Choroid plexus epithelial cell (primary cell): ENCODE measurements at places on chromosomes 7 and 10.

GRCh38 chr10:133096616-133097269 is 9.0 kb downstream of the ADGRA1 start:
- DNase-seq = no peak

DNA sequence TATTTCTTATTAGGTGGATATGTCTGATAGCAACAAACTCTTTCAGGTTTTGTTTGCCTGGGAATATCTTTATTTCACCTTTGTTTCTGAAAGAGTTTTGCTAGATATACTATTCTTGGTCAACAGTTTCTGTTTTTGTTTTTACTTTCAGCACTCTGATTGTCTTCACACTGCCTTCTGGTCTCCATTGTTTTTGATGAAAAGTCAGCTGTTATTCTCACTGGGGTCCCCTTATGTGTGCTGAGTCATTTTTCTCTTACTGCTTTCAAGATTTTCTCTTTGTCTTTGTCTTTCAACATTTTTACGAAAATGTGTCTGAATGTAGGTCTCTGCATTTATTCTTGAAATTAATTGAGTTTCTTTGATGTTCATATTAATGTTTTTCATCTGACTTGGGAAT is 15.2 kb upstream of the RASSF4 start:
- DNase-seq = no peak

- DNase-seq = peak; percentile 97
Observed at GRCh38 chr10:71766717-71767419, 6.5 kb downstream of the VSIR start.

DNA sequence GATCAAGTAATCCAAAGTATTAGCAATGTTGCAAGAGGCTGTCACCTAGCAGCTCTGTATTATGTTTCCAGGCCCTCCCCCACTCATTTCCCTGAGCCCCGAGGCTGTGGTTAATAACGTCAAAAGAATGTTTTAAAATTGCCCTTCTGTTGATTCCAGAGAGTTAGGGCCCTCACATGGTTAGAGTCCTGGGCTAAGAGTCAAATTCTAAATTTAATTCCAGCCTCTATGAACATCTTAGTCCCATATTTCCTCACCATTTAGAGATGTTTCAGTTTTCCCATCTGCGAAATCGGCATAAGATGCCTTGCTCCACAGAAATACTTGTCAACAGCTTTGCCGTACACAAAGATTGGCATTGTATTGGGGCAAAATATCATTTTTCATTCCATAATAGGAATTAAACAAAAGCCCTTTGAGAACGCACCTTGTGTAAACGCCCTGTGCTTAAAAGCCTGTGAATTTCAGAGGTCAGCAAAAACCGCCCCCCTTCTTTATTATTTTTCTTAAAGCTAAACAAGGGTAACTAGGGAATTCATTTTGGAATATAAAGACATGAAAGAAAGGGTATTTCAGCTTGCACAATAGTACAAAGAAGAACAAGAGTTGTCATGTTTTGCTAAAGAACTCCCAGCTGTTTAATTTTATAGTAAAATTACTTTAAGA is 135.8 kb downstream of the ARID5B start:
- peak; percentile 88 for DNase-seq

DNA sequence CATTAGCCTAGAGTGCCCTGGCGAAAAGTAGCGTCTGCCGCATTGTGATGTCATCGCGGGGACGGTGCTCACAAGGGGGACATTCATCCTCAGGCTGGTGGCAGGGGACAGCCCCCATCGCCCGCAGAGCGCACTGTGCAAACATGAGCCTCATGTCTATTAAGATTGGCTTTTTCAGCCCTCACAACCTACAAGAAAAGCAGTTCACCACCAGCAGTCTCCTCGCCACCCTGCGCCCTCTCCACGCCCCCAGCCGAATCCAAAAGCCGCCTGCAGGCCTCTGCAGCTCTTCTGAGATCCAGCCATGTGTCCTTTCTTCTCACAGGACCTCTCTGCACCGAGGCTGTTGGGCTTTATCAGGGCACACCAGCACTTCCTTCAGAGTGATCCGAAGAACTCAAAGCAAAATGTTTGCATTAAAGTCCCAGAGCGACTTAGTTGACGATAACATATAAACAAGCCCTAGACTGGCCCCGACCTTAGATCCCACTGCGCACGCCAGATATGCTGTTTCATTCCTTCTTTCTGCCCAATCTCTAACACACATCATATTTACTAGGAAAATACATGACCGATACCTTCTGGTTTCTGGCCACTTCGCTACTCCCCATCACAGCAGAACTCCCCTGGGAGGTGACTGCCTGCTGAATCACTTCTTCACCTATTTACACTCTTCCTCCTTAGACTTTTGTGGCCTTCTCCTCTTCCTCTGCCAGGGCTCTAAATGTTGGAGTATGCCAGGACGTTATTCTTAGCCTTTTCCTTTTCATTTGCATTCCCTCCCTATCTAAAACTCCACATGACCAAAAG is 206.0 kb upstream of the SH2B2 start:
- DNase-seq = peak; percentile 4

DNA sequence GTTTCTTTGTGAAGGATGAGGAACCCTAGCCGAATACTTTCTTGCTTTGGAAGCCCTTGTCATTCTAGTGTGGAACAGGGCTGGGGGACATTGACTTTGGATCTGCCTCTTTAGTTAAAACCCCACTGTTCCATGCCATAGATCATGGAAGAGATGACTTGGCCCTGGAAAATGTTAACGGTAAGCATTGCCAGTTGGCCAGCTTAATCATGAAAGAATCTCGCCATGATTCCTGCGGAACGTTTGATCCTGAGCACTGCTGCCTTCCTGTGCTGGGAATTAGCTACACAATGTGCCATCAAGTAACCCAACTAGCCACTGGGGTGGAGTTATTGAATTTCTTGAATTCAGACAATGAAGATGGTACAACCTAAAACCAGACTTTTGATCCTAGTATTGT is 177.6 kb upstream of the FZD8 start:
- no peak for DNase-seq

DNA sequence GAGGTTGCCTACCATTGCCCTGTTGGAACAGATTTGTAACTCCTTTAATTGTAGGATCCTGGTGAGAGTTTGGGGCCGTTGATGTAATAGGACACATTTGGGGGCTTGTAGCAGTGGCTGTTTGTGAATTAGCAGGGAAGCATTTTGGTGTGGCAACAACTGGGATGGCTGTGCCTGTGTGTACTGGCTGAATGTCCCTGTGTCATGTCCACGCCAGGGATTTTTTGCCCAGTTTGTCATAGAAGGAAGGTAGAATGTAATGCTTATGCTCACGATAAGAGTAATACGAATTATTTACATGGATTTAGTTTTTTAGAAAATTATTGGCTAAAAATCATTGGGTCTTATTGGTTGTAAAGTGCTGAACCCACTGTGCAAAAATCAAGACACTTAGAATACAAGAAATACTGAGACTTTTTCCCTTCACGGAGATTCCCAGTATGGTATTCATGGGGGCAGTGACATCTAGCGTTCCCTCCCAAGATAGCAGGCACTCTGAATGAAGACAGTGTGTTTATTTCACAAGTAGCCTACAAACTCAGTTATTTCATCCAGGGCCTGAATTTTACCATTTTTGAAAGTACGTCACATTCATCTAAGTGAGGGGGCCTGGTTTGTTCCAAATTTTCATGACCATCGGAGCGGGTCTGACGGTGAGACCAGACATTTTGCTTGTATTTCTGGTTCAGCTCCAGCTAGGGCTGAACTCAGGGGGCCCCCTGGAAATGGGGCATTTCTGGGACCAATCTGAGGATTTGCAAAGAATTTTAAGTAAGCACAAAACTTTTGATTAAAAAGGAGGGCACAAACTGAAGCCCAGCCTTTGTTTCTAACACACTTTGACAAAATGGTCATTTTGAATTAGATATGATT is 74.7 kb downstream of the CACNB2 start:
- DNase-seq = peak; percentile 87

- no peak for DNase-seq
Observed at GRCh38 chr10:98469001-98469931, 22.5 kb upstream of the HPS1 start.

GRCh38 chr10:98528166-98528804 is 81.5 kb upstream of the HPS1 start:
- no peak for DNase-seq

GRCh38 chr7:21330462-21331178 is 97.3 kb upstream of the SP4 start:
- no peak for DNase-seq

DNA sequence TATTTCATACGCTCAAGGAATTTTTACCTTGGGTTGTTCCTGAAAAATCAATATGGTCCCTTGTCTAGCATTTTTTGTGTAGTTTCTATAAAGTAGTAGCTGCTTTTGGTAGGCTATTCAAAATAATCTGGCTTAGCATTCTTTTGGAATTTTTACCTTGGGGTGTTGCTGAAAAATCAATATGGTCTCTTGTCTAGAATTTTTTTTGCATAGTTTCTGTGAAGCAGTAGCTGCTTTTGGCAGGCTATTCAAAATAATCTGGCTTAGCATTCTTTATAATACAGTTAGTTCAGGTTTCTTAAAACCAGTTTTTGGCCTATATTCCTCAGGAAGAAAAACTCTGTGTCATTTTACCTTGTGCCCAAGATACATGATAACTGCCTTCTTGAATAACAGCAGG is 301.9 kb downstream of the SUGCT start:
- DNase-seq = peak; percentile 35

DNA sequence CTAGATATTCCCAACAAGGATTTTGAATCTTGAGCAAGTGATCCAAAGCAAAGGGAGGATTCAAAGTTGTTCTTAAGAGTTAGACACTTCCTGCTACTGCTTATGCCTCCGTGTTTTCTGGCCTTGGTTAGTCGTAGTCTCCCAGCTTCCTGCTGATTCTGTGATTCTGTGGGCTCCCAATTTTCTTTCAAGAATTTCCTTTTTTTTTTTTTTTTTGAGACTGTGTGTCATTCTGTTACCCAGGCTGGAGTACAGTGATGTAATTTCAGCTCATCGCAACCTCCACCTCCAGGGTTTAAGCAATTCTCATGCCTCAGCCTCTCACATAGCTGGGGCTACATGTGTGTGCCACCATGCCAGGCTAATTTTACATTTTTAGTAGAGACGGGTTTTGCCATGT is 4.4 kb upstream of the ITGB8 start:
- no peak for DNase-seq

DNA sequence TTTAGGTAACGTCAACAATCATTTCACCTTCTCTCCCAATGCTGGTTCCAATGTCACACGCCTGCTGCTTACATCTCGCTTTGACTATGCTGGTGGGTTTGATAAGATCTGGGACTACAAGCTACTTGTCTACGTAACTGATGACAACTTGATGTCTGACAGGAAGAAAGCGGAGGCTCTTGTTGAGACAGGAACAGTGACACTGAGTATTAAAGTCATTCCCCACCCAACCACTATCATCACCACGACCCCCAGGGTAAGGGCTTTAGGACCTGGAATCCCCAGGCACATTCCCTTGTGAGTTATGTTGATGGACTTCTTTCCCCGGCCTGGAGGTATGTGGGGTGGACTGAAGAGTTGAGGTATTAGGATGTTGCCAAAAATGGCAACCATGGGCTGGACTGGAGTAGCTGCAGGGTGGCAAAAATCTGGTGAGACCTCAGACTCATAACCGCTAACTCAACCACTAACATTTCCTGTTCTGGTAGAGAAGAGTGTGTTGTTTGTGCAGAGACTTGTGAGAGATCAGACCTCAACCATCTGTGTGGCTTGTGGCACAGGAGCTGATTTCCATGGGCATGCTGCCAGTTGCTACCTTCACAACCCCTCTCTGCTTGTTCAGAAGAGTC is 59.2 kb downstream of the CDHR3 start:
- peak; percentile 18 for DNase-seq

- no peak for DNase-seq
Observed at GRCh38 chr7:5681979-5682546, 99.4 kb downstream of the RNF216 start.

- DNase-seq = peak; percentile 94
Observed at GRCh38 chr10:126240483-126240882, 147.8 kb downstream of the ADAM12 start.

GRCh38 chr10:106894692-106895091 is 269.8 kb downstream of the SORCS1 start:
- no peak for DNase-seq

DNA sequence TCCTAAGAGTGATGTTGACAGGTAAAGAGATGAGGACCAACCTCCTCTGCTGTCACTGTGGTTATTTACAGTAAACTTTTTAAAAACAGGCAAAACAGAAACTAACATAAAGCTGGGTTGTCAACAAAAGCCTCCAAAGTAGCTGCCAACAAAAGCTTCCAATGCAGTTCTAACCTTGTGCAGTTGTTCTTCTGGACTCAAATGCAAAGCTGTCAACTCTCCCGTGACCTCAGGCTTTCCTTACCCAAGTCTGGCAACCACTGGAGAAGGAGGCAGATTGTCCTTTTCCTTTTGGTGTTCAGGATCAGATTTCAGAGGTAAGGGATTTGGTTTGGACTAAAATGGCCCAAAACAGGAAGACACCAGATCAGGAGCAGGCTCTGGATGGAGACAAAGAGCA is 63.1 kb downstream of the DLG5 start:
- peak; percentile 19 for DNase-seq

DNA sequence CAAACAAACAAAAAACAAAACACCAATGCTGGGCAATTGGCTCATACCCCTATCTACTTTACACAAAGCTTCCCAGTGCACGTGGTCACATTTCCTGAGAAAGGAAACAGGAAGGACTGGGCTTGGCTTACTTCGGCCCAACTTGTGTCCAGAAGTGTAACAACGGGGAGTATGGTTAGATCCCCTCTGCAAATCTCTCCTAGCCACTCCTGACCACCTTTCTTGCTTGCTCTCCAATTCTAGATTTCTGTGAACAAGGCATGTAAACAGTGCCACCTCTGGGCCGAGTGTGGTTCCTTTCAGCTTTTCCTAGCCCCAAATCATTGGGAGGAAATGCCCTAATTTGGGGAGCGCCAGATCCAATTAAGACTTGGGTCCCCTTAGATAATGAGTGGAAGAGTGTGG is 21.0 kb upstream of the FRAT2 start:
- peak; percentile 56 for DNase-seq

GRCh38 chr7:39825401-39825980 is 124.6 kb upstream of the CDK13 start:
- no peak for DNase-seq

GRCh38 chr10:94546049-94546900 is 687 bp downstream of the HELLS start:
- DNase-seq = peak; percentile 33

DNA sequence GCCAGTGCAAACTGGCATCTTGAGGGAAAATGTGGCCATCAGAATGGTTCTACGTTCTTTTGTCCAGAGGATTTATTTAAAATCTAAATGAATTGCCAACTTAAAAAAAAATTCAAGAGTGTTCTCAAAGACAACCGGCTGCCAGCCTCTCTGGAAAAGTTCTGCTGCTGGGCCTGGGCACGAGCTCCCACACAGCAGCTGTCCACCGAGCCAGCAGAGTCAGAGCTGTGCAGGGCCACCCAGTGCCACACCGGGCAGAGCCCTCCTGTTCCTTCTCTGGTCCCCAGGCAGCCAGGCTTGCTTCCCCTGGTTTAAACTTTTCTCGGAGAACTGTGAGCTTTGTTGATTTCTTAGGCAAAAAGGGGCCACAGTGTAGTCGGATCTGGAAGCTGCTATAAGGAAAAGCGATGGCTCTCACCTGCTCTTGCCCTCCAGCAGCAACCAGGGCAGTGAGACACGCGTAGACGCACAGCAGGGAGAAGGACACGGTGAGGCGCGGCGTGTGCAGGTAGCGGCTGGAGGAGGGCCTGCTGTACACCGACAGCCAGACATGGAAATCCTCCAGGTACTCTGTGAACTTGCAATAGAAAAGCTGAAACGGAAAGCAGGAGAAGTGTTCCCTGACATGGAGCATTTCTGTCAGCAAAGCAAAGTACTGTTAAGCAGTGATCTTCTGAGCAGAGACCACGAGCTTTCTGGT is 111.6 kb downstream of the PKD1L1 start:
- no peak for DNase-seq

- DNase-seq = no peak
Observed at GRCh38 chr10:76959111-76959510, 678.5 kb downstream of the KCNMA1 start.

- DNase-seq = peak; percentile 77
Observed at GRCh38 chr10:22246680-22247391, 29.0 kb upstream of the EBLN1 start.
